ENCODE measurements at places on chromosomes 12 and 14.
A peak's percentile ranks its signal among the peaks of the same experiment; 100 is the strongest.

- peak; percentile 35 for DNase-seq
Measured at GRCh38 chr12:108728820-108729611, 2.3 kb downstream of the CORO1C start.

DNA sequence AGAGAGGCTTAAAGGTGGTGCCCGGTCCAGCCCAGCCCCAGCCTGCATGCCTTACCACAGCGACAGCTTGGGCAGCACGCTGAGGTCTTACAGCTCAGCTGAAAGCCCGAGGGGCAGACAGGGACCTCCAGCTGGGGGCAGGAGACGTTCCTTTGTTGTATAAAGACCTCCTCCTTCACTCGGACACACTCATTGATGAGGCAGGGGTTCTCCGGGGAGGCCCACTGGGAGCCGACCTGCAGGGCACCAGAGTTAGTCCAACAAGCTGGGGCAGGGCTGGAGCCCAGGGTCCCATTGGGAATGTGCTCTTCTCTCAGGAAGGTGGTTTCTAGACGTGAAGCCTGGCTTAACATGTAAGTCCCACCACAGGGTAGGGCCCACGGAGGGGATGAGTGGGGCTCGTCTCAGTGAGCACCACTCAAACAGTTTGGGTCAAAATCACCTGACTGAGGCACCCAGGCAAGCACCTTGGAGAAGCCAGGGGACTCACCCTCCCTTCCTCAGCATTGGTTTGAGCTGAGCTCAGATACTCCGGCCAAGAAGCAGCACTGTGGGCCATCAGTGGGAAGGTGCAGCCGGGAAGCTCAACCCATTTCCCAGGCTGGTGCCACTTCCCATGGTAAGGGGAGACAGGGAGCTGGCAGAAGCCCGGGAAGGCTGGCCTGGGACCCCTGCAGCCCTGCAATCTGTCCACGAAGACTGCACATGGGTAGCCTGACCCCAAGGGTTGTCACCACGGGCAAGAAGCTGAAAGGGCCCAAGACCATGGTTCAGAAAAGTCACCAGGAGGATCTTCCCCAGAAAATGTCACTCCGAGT is 24.3 kb upstream of the ANO2 start:
- no peak for DNase-seq

DNA sequence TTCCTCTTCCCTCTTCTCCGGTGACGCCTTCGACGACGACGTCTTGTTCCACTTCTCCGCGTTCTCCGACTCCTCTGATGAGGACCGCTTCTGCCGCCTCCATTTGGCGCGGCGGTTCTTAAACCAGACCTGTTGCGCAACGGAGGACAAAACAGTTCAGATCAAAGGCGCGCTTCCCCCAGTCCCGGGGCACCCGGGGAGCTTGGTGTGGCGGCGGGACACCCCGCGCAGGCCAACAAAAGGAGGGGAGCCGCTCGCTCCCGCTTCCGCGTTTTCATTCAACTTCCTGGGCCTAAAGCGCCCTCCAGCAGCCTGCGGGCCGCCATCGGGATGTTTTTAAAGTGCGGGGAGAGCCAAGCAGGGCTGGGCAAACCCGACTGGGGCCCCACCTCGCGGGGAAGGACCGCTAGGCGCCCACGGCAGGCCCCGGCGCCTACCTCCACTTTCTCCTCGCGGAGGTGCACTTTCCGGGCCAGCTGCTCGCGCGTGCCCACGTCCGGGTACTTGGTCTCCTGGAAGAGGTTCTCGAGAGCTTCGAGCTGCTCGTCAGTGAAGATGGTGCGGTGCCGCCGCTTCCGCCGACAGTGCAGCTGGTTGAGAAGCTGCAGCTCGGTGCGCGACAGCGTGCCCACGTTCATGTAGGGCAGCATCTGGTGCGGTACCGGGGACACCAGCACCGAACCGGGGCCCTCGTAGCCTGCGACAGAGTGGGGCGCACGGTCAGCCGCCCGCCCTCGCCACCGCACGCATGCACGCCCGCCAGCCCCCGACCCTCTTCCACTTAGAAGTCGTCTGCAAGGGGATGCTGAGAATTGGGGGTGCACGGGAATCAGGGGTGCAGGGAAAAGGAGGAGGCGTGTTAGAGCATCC is 1.2 kb downstream of the GSC start:
- DNase-seq: peak; percentile 33

- no peak for DNase-seq
Measured at GRCh38 chr12:1398673-1399072, 195.7 kb downstream of the FBXL14 start.

DNA sequence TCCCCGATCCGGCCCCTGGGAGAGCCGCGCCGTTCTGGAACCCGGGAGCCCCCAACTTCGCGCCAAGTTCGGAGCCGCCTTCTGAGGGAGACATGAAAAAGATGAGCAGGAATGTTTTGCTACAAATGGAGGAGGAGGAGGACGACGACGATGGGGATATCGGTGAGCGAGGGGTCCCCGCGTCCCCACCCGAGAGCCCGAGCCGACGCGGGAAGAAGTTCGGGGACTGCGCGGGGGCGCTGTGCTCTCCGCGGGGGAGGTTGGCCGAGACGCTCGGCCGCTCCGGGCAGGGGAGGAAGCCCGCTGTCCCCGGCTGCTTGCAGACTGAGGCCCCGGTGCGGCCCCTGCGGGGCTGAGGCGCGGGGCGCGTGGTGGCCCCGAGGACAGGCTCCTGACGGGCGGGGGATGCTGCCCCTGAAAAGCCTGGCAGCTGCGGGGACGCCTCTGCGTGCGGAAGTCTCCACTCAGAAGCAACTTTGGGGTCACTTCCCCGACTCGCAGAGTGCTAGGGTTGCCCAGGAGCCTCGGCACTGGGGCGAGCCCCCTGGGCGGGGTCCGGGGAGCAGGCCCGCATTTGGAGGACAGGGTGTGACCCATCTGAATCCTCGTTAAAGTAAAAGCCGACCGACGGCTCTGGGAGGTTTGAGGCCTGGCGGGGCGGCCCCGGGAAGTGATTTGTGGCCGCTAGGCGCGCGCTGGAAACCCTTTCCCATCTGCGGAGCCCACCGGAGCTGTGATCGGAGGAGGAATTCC is 511 bp downstream of the ANO6 start:
- DNase-seq: peak; percentile 78

GRCh38 chr14:76201162-76201561 is 49.4 kb downstream of the GPATCH2L start:
- peak; percentile 9 for DNase-seq

DNA sequence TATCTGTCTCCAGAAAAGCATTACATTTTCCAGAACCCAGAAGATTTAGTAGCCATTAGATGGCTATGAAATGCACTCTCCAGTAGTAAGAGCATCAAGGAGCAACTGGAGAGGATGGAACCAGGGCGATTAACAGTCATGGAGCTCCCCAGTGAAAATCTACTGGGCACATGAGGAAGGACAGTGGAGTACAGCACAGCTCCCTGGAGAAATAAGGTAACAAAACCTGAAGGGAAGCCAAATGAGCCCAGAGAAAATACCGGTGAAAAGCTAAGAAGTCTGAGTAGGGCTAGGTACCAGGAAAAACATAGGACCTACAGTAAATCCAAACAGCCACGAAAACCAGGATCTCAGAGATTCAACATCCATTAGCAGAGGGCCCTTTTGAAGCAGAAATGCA is 21.6 kb downstream of the SOX5 start:
- no peak for DNase-seq

DNA sequence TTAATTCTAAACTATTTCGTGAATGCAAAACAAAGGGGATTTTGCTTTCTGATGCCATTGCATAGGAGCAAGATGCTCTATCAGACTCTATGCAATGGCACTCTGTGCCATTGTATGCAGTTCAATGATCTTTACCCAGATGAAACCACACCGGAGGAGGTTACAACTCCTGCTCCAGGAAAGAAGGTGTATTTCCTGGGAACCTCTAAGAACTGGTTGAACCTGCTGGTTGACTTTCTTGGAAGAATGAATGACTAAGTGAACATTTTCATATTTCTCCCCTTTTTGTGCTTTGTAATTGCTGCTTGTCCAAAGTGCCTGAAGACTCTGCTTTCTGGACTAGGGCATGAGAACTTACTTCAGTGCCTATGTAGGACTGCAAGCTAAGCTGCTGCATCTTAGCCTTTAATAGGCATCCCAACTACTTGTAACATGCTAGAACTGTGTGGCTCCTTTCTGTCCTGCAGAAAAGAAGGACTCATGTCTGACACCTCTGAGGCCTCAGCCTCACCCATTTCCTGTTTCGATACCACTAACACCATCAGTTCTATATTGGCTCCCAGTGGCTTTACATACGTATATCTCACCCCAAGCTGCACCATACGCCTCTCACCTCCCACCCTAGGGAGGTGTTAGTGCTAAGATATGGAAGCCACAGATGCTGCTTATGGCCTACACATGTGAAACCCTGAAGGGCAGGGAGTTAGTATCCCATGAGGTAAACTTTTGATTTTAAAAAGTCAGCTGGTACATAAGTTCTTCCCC is 193.5 kb upstream of the CNOT2 start:
- DNase-seq: no peak

GRCh38 chr12:66699738-66700482 is 21.0 kb upstream of the GRIP1 start:
- DNase-seq: no peak
